ENCODE measurements at places on chromosomes 11 and 22.

DNA sequence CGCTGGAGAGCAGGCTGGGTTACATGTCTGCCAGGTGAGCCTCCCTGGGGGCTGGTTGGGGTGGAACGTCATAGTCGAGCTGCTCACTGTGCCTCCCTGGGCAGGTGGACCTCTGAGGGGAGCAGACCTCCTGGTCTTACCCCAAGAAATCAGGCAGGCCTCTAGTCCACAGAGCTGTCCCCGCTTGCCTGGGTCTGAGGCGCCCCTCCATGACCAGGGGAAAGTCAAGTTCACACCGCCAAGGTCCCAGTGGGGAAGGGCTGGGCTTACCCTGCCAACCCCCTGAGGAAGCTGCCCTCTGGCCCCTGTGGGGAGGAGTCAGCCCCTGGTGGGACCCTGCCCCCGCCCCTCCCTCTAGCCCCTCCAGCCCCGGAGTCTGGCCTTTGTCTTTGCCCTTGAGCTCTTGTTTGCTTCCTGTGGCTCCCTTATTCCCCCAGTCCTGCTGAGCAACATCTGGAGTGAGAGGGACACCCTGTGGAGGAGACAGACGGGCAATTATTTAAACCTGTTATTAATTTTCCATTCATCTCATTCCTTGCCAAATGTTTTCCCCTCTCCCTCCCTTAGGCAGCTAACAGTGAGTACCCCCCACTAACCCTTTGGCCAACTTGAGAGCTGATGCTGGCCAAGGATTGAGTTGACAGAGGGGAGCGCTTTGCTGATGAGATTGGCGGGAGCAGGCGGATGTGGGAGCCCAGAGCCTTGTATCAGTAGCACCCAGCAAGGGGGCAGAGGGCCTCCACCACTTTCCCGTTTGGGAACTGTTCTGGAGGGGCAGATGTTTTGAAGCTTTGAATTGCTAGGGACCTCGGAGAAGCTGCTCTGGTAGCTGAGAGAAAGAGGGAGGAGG, 83.4 kb downstream of the CEP164 start:
- peak; percentile 18 for DNase-seq

DNA sequence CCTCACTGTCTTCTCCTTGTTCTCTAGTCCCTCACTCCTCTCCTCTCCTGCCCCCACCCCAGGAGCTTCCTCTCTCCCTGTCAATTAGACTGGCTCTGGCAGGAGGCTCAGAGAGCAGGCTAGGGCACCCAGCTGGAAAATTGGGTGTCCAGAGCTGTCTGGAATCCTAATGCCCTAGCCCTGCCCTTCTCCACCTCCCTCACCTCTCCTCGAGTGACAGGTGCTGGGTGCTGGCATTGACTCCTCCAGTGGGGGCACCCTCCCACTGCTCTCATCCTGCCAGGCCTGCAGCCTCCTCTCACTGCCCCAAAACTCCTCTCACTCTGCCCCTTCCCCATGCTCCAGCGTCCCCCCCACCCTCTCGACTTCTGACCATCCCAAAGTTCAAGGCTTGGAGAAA, 68.9 kb downstream of the CYTH4 start:
- no peak for DNase-seq

DNA sequence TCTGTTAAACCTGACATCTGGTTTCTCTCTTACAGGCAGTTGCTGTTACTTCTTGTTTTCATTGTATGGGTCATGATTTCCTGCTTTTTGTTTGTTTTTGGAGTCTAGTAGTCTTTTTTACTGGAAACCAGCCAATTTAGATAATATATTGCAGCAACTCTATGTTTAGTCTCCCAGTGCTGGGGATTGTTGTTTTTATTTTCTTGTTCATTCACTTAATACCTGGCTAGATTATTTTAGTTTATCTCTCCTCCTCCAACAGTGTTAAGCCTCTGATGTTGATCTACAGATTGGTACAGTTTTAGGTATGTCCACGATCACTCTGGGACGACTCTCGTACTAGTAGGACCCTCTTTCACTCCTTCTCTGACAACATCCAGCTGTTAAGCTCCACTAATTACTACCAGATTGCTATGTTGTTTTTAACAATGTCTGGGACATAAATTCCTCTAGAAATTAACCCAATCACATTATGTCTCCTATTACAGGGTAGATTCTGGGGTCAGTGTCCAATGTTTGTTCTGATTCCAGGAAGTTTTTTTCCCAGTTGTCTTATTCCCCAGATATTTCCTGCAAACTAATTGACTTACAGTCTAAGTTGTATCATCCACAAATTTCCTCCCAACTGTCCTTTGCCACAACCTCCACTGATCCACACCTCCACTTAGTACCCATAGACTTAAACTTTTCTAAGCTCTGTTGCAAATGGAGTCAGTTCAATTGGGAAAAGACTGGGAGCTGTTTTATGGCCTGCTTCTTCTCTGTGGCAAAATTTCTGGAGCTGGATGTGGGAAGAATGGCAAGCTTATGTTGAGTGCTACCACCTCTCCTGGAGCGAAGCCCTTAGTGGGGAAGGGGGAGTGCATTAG, 1280.6 kb upstream of the CNTN5 start:
- no peak for DNase-seq

DNA sequence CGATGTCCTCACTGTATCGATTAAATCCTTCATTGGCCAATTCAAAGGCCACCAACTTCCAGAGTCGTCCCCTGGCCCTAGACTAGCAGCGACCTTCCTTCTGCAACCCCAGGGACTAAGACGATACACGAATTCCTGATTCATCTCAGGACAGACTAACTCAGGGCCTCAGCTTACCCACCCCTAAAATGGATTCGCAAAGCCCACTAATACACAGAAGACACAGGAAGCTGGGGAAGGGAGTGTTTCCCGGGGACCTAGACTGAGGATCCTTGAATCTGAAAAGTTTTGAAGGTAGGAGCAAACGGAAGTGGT, 509 bp downstream of the LAMTOR1 start:
- no peak for DNase-seq

GRCh38 chr11:33891714-33892327, at the start of gene LMO2:
TSS of gene LMO2 (minus strand) at chr11:33892076. CDS start at chr11:33869716, 22,360 bp downstream.
- no peak for DNase-seq

DNA sequence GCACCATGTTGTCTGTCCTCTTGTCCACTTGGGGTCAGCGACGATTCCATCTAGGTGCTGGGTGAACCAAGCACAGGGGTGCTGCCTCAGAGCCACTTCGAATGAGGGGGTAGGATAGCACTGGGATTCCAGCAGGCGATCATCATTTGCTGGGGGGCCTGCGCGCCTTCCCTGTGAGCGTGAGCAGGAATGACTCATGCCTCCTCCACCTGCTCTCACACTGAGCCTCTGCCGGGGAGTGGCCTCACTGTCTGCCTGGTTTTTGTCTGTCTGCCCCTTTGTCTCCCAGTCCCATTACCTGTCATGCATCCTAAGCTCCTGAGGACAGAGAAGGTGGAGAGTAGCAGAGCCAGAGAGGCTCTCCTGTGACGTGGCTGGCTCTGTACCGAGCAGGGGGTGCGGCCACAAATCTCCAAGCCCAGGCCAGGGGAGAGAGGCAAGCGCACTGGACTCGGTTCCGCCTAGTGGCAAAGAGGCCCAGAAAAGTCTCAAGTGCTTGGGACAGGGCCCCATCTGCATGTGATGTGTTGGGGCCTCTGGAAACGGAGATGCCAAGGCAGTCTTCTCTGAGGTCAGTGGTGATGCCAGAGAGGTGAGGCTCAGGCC, 30.8 kb downstream of the RSPH14 start:
- no peak for DNase-seq

DNA sequence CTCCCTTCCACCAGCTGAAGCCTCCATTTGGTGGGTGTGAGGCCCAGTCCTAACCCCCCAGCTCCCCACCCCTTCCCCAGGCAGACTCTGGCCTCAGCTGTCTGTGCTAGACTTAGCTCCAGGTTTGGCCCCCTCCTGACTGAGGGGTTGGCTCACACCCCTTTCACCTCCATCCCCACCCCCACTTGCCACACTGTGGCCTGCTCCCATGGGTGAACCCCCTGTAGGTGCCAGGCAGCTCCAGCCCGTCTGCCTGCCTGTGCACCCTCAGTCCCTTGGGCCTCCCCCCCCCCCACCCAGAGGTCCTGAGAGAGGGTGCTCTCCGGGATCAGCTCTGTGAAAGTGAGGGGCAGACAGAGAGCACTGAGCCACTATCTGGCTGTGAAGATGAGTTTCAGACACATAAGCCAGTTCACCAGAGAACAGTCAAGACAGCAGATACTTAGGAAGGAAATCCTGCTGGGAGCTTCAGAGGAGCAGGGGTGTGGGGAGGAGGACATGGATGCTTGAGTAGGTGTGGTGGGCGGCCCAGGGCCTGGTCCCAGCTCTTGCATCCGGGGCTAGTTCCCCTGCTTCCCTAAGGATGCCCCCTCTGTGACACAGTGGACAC, 36.2 kb downstream of the PPM1F start:
- no peak for DNase-seq

GRCh38 chr11:26017322-26017860, 314.5 kb upstream of the ANO3 start:
- DNase-seq = no peak

- no peak for DNase-seq
These were observed 1013.2 kb downstream of the TBC1D22A start for GRCh38 chr22:47775686-47776085.

DNA sequence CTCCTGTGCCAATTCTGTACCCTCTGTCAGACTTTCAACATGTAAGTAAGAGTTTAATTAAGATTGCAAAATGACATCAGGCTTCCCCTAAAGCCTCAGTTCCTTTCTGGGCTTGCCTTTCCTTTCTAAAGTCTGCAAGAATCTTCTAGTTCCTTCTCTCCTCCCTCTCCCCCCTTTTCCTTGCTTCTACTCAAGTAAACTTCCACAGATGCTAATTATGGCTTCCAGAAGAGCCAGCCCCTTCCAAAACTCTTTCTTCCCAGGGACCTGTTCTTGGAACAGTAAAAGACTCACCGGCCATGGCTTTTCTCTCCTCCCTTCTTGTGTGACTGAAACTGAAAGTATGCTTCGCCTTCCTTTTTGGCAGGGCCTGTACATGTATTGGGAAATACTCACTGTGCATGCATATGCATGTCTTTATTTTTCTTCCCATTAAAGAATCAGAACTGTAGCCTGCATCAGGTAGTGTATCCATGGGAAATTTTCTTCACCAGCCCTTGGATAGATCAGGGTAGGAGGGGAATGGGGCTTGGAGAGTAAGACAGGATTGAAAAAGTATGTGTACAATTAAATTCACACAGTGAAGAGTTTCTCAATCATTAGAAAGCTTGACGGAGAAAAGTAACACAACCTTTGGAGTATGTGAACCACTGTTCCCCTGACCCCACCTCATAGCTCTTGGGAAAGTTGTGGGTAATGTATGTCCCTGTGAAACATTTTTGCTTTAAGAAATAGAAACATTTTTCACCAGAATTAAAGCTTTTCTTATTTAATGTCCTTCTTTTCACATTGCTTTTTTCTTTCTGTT, at the start of gene CASP1:
Gene CASP1, minus strand, starts transcription at position 332 of the 808 bp plus-strand sequence. Its CDS starts 31 bp downstream, at position 301.
- peak; percentile 20 for DNase-seq

- DNase-seq = no peak
These were observed 4.8 kb upstream of the CYB5R3 start for GRCh38 chr22:42653999-42654398.

DNA sequence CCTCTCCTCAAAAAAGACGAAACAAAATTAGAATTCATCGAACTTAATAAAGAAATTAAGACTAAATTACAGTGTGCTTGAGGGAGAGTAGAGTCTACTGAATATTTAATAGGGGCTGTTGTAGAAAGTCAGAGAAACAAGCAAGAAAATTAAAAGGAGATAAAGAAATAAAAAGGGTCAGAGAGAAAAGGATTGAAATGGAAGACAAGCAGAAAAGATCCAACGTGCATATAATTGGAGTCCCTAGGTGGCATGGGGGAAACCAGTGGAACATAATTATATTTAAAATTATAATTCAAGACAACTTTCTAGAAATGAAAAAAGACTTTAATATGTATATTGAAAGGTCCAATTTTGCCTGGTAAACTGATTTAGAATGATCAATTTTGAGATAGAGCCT, 74.3 kb downstream of the ACER3 start:
- DNase-seq = no peak

GRCh38 chr11:66136752-66137123, 66.7 kb downstream of the PACS1 start:
- DNase-seq = no peak

DNA sequence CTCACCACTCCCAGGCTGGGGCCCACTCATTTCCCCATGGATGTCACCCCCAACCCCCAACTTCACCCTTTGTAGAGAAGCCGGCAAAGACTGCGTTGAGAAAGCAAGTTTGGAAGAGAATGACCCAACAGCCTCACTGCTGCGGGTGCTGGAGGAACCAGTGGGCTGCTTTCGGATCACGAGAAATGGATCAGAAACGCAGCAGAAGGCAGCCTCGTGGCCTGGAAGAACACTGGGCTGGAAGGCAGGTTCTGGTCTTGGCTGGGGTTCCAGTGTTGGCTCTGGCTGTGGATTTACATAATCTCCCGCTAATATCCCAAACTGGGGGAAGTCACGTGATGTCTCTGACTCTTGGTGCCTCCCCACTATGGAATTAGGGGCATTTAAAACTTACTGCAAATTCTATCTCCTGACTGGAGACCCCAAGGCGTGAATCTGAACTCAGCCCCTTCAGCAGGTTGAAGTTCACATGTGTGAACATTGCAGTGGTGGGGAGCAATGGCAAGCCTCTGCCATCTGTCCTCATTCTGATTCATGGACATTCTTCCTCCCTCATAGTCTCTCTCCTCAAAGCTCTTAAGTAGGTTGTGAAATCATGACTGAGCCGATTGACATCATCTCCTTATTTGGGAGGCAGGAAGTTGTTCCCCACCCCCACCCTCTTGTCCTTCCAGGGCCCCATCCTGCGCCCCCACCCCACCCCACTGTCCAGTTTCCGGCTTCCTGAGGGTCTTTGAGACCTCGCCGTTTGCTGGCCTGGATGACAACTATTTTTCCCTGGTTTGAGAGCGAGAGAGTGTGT, 37.0 kb upstream of the TIMP3 start:
- DNase-seq = no peak

DNA sequence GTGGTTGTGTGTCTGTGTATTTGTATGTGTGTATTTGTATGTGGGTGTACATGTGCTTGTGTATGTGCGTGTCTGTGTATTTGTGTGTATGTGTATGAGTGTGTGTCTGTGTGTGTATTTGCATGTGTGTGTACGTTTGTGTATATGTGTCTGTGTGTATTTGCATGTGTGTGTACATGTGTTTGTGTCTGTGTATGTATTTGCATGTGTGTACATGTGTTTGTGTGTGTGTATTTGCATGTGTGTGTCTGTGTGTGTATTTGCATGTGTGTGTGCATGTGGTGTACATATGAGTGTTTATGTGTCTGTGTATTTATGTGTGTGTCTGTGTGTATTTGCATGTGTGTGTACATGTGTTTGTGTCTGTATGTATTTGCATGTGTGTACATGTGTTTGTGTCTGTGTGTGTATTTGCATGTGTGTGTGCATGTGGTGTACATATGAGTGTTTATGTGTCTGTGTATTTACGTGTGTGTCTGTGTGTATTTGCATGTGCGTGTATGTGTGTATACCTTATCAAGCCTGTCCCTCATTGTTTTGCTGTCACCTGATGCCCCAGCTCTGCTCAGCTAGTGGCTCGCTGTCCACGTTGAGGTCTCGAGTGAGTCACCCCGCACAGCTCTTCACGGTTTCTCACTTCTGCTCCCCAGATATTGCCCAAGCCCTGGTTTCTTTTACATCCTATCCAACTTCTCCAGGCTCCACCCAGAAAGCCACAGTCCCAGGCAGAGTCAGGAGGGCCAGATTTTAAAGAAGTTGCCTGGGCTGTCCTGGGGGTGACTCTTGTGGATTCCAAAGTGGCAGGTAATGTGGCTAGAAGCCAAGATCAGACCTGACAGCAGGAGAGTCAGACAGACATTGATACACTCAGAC, 15.2 kb downstream of the MB start:
- DNase-seq = no peak

- no peak for DNase-seq
These were observed 18.6 kb upstream of the ARAP1 start for GRCh38 chr11:72770799-72771198.

- no peak for DNase-seq
These were observed 59.9 kb downstream of the BBOX1 start for GRCh38 chr11:27100534-27100933.

All from smooth muscle cell of the brain vasculature (primary cell).